RPMI7951 (cell line): ENCODE measurements at places on chromosomes 5 and 9.
A peak's percentile ranks its signal among the peaks of the same experiment; 100 is the strongest.

DNA sequence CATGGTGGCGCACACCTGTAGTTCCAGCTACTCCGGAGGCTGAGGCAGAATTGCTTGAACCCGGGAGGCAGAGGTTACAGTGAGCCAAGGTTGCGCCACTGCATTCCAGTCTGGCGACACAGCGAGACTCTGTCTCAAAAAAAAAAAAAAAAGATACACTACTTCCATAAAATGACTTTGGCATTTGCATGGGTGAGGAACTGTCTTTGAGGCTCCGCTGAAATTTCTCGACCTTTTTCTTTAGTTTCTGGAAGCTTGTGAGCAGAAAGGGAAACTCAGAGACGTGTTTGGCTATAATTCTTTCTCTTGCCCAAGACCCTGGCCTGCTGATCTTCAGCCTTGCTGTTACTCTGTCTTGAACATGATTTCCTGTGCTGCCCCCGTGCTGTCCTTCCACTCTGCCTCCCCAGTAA lies 37.3 kb downstream of the SPIN1 start:
- peak; percentile 24 for DNase-seq

GRCh38 chr9:105639936-105640335 lies 22.3 kb upstream of the TAL2 start:
- DNase-seq, result no peak

DNA sequence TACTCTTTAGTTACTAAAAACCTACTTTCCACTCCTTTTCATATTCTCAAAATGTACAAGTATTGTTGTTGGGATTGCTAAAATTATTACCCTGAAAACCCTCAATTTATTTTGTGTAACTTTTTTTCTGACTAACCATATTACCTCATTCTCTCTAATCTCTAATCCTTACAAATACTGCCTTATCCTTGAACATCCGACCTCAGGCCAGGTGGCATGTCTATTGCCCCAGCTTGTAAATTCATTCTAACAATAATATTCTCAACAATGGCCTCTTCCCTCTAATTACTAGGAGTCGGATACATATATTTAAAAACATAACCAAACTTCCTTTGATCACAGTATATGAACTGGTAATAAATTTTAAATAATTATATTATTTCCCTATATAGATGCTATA lies 25.8 kb downstream of the ARL15 start:
- no peak for DNase-seq

- no peak for DNase-seq
These were observed 730.0 kb downstream of the MTRR start for GRCh38 chr5:8598996-8599395.

GRCh38 chr5:75463726-75464125 lies 47.7 kb downstream of the CERT1 start:
- no peak for DNase-seq

GRCh38 chr5:14686517-14686916 lies 22.0 kb downstream of the OTULIN start:
- no peak for DNase-seq

DNA sequence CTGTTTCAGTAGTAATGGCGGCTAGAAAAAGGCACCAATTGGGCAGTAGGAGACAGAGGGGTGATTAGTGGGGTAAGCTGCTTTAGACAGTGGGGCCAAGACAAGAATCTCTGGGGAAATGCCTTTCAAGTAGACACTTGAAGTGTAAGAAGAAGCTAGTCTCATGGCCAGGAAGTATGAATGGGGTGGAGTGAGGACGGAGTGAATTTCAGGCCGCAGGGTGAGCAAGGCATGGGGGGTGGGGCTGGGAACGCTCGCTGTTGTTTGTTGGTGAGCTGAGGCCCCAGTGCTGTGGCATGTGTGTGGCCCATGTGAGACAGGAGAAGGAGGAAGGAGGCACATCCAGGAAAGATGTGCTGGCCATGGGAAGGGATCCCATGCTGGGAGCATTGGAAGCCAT lies 149.2 kb upstream of the NFIL3 start:
- DNase-seq, result no peak

GRCh38 chr5:107913494-107913893 lies 242.8 kb upstream of the EFNA5 start:
- no peak for DNase-seq
